Activated CD8-positive, alpha-beta memory T cell treated with anti-CD3 and anti-CD28 coated beads, Interleukin-2, amount 50 U/mL, for 4 hours (primary cell): ENCODE measurements at places on chromosomes 7 and 10.

DNA sequence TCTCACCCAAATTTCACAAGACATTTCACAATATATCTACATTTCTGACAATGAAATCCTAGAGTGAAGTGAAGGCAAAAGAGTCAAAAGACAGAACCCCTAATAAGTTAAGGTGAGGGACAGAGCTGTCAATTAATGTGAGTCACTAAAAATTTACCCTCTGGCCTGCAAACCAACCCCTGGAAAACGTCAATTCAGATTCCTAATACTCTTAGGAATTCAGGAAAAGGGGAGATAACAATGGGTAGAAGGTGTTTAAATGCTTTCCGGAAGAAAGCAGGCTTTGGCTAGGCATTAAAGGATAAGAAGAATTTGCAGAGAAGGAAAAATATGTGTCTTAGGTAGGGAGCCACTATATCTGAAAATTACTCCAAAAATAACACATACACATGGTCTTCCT lies 299.6 kb downstream of the INHBA start:
- no peak for DNase-seq

DNA sequence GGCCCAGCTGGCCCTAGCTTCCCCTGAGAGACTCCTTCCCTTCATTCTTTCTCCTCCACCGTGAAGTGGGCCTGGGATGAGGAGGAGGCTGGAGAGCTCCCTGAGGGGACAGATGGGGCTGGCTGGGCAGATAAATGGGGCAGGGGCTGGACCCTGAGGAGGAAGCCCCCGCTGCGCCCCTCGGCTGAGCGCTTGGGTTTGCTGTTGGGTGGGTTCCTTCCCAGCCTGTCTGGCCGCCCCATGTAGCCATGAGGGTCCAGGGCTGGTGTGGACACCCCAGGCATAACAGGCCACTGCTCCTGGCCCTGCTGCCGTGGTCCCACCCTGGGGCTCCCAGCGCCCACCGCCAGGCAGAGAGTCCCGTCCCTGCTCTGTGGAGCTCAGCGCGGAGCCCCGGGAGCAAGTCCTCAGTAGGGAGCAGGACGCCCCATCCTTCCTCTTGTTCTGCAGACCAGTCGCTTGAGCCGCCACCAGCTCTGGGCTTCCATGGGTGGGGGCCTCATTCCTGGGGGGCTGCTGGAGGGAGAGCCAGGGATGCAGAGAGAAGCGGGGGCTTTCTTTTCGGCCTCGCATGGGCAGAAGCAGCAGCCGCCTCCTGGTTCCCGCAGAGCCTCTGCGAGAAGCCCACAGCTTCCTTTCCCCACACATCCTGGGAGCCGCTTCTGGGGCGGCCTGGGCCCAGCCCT lies 266.4 kb upstream of the TCERG1L start:
- DNase-seq, result no peak

DNA sequence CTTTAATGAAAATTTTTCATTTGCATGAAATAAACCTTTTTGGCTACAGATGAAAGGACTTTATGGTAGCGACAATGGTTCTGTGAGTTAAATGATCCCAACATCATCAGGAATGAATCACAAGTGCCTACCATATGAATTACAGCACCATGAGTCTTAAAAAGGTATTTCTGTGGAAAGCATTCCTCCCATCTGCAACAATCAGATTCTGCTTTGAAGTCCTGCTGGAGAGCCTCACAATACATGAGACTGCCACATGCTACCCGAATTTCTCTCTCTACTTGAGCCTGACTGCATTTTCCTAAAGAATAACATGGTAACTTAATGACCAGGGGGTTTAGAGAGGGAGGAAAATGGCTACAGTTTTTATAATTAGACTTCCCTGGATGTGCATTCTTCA lies 190.3 kb downstream of the TWIST1 start:
- no peak for DNase-seq

- DNase-seq, result no peak
Measured at GRCh38 chr10:24254180-24254579, 45.2 kb downstream of the KIAA1217 start.

GRCh38 chr10:12509794-12510100 lies 160.4 kb downstream of the CAMK1D start:
- no peak for DNase-seq

DNA sequence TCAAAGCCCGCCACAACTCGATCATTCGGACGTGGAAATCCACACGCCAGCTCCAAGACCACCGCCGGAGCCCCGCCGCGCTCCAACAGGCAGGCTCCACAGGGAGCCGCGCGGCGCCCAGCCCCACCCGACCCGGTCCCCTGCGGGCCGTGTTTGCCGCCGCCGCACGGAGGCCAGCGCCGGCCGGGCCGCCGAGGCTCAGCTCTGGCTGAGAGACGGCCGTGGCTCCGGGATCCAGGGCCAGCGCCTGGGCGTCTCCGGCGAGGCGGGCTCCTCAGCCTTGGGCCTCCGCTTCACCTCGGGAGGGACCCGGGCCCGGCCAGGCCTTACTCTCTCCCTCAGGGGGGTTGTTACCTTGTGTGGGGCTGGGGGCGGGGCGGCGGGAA lies 333 bp downstream of the SMNDC1 start:
- no peak for DNase-seq

DNA sequence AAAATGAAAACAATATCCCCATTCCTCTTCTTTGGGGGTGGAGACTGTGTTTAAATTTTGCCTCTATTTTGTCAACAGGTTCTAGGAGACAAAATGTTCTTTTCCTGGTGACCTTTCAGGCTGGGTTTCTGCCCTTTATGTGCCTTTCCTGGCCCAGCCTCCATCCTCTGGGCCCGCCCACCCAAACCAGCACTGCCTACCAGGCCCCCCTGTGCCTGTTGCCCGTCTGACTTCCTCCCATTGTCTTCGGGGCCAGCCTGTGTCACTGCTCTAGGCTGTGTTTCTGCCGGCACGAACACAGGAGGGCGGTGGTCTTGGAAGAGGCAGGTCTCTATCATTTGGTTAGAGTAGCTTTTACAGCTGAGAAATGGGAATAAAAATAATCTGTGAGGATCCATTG lies 13.9 kb downstream of the TSPAN14 start:
- peak; percentile 81 for DNase-seq

DNA sequence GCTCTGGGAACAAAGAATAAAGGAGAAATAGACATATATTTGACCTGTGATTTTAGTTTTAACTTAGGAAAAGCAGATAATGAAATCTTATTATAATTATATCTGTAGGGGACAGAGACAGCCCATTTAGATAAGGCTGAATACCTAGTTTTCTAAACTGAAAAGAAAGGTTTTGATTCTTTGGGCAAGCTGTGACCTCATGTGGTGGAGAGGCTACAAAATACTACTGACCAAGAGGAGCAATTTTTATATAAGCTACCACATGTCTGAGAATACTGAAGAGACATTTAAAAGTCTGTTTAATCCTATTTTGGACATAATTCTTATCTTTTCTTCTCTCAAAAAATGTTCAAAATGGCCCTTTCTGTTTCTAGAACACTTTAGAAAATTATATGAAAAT lies 271.0 kb downstream of the MTERF1 start:
- no peak for DNase-seq

- peak; percentile 76 for DNase-seq
Measured at GRCh38 chr7:50266635-50267386, 37.7 kb upstream of the IKZF1 start.

GRCh38 chr7:132581431-132581830 lies 5.2 kb upstream of the PLXNA4 start:
- no peak for DNase-seq
